Stimulated activated CD4-positive, alpha-beta T cell treated with anti-CD3 and anti-CD28 coated beads, Interleukin-2, amount 100 ng/mL, for 48 hours (primary cell): ENCODE measurements at places on chromosomes 11 and 22.

- no peak for DNase-seq
These were observed 75.2 kb upstream of the KIRREL3 start for GRCh38 chr11:127075758-127076157.

DNA sequence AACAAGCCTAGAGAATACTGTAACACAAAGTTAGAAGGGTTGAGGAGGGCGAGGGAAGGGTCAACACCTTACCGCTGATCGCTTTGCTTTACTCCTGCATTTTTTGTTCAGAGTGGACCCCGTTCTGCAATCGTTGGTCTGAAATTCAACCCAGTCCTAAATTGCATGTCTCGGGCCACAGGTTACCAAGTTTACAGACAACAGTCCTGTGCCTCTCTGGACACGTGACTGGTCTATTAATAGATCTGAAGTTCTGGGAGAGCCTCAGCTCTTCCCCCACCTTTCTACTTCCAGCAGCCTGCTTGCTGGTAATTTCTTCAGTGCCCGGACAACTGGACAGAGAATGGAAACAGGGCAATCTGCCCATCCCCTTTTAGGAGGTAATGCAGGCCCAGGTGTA lies 74.2 kb downstream of the STIM1 start:
- no peak for DNase-seq

DNA sequence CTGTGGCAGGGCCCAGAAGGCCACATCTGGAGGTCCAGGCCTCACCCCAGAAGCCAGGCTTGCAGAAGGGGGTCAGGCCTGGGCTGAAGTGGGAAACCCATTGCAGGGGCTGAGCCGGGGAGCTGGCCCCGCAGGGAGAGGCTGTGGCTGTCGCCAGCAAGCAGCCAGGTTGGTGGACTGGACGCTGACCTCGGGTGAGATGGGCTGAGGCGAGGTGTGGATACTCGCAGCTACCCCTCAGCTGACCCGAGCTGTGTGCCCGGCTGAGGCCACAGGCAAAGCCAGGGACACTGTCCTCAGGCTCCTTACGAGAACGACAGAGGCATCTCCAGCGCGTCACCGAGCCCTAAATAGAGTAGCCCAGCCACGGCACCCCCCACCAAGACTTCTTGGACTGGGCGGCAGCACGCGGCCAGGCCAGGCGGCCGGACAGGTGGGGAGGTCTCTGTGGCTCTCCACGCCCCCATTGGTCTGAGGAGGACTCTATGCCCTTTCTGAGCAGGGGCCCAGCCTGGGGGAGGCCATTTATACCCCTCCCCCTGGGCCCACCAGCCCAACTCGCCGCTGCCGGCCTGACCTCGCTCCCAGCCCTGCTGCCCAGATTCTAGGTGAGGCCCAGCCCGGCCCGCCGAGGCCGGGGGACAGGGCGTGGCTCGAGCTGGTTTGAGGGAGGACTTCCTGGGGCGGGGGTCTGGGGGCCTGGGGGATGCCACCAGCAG lies at the start of gene TNNI2:
TNNI2 (plus strand) TSS at position 556 of the 719 bp plus-strand sequence. CDS start 716 bp downstream, outside the sequence.
- DNase-seq: no peak

- DNase-seq: no peak
These were observed 143.3 kb downstream of the DLG2 start for GRCh38 chr11:85483861-85484260.

- no peak for DNase-seq
These were observed 796 bp upstream of the SF3B2 start for GRCh38 chr11:66051371-66051765.

- no peak for DNase-seq
These were observed 1.2 kb upstream of the GRK2 start for GRCh38 chr11:67264877-67265632.
